Esophagus squamous epithelium (tissue), 5 donors: ENCODE measurements at places on chromosomes 11 and 22.

- DNase-seq = no peak
These were observed 77.3 kb upstream of the ANO5 start for GRCh38 chr11:22115470-22116029.

DNA sequence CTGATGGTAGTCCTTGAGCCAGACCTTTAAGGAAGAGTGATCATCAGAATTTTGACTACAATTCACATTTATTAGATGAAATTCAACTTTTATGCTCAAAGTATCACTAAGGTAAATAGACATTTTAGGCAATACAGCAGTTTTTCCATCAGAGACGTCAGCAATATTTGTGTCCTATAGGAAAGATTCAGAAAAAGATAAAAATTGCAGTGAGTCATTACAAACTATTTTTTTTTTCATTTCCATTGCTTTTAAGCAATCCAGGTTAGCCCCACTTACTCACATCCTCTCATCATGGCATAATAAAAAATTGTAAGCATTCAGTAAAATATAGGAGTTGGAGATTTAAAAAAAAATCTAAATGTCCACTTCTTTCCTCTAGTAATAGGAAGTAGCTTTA is 46.9 kb downstream of the MSANTD4 start:
- no peak for DNase-seq

DNA sequence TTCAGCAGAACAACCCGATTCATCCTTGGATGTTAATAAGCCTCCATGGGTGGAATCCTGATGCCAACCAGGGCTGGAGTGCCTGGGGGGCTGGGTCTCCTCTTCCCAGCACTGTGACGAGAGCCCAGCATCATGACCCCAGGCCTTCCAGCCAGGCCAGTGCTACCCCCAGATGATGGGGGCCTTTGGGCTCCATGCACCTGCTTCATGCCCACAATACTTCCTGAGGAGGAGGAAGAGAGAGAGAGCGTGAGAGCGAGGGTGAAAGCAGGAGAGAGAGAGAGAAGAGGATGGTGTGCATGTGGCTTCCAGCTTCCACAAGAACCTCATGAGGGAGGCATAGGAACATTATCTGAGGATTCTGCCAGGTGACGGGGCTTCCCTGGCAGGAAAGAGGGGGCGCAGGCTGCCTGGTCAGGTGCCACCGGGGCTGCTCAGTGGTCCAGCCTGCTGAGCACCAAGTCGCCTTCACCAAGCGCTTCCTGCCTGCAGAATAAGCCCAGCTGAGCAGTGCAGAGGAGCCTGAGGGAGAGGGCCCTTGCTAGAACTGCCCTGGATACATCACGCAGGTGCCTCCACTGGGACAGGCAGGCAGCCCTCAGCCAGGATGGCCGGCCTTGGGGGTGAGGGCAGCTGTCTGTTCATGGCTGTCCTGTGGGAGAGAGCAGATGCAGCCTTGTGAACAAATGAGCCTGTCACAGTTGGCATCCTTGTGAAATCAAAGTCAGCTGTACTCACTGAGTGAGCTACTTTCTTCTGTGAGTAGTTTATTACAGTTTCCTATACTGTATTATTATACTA is 243.3 kb upstream of the B3GAT1 start:
- DNase-seq = no peak

GRCh38 chr11:63906087-63906486 is 10.9 kb downstream of the RCOR2 start:
- DNase-seq = no peak

DNA sequence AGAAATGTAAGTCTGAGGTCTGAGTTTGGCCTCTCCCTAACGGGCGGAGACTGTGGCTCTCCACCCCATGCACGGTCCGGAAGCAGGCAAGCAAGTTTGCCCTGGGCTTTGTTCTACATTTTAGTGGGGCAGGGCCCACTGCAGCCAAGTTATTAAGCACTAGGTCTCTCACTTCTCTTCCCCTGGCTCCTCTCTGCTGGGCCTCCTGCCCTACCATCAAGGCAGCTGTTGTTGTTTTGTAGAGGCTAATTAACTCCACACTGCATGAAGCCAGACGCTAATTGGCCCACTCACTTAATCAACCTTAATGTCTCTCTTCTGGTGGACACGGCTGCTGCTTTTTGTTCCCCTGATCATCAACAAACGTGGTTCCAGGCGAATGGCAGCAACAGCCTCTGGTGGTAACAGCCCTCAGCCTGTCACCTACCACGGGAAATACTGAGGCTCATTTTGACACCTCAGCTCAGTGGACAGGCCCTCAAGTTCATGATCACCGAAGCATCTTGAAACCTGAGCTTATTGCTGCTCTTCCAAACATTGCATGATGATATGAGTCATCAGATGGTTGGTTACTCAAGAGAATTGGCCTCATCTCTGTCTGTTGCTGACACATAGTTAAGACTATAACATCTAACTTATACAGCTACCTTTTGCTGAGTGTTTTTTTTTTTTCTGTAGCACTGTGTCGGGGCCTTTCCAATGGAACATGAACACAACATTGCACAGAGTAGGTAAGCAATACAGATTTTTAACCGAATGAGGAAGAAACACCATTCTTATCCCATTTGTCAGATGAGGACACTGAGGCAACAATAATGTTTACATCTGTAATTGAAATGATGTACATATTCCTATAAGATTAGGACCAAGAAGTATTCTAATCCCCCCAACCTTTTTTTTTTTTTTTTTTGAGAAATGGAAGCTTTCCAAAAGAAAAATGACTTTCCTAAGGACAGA is 20.8 kb upstream of the LMO2 start:
- DNase-seq = no peak

DNA sequence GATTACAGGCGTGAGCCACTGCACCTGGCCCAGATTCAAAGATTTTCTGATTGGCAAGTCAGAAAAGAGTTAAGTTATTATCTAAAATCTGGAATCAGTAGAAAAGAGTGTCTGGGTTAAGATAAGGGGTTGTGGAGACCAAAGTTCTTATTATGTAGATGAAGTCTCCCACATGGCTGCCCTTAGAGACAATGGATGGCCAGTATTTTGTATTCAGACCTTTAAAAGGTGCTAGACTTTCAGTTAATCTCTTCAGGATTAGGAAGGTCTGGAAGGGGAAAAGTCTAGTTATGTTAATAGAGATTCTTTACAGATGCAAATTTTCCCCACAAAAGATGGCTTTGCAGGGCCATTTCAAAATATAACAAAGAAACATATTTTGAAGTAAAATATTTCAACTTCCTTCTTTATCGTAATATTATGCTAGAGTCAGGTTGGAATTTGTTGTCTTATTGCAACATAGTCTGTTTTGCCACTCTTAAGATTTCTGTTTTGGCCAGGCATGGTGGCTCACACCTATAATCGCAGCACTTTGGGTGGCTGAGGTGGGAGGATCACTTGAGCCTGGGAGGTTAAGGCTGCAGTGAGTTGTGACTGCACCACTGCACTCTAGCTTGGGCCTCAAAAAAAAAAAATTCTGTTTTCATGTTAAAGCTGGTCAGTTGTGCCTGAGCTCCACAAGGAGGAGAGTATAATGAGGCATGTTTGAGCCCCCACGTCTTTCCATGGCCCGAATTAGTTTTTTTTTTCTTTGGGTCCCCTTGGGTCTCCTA is 14.0 kb downstream of the GRAMD1B start:
- no peak for DNase-seq

- no peak for DNase-seq
These were observed 108.6 kb downstream of the INSC start for GRCh38 chr11:15223318-15223717.

- no peak for DNase-seq
These were observed at the start of gene TAGLN for GRCh38 chr11:117199053-117199915. TSS of gene TAGLN (plus strand) at chr11:117199370. CDS start at chr11:117203014, 3,644 bp downstream.

DNA sequence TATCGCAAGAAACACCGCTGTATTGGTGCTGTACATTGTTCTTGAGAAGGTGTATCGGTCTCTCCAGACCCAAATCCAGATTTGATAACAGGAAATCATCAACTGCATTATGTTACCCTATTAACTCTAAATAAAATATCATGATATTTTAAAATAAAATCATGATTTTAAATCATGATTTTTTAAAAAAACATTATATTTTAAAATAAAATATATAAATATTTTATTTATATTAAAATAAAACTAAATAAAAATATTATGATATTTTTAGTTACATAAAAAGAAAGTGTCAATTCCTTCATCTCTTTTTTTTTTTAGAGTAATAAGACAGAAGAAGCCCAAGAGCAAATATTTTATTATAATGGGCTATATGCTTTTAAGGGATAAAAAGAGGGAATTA is 27.6 kb downstream of the RBMXL2 start:
- DNase-seq = no peak

DNA sequence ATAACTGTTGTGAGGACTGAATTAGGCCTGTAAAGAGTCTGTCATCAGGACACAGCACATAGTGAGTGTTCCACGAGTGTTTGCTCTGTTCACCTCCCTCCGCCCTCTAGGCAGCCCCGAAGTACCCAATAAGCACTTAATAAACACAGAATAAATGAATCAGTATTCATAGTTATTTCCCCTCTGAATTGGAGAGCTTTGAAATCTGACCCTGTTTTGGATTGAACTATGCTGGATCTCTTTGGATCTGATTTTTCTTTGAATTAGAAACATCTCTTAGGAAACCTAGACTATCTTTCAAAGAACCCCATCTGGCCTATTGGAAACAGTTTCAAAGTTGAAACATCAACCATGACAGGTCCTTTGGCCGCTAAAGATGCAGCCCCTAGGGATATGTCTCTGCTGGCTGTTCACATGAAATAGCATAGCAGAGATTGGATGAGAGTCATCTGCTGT is 615.5 kb downstream of the NTM start:
- no peak for DNase-seq

- DNase-seq = no peak
These were observed 63.2 kb downstream of the SHANK2 start for GRCh38 chr11:71188886-71189767.

- no peak for DNase-seq
These were observed 15.1 kb downstream of the MN1 start for GRCh38 chr22:27786291-27786932.

DNA sequence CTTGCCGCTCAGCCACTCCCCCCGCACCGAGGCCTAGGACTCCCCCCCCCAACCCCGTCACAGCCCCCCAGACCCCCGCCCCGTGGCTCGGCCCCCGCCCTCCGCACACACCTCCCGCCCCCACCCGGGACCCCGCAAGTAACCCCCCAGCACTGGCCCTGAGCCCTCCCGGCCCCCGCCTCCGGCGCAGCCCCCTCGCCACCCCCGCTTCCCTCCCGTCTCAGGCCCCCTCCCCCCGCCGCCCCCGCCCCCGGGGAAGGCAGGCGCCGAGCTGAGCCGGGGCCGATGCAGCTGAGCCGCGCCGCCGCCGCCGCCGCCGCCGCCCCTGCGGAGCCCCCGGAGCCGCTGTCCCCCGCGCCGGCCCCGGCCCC is 1.5 kb downstream of the SHANK3 start:
- DNase-seq = no peak

DNA sequence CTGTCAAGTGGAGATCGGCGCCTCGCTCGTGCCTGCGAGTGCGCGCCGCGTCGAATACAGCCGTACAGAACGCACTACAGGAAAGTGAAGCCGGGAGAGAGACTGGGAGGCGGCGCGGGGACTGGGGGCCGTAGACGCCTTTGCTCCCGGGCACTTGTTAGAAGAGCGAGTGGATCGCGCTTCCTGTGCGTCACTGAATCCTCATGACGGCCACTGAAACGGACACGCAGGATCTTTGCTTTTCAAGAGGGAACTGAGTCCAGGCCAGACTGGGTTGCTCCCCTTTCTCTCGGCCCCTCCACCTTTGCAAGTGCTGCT is 314 bp downstream of the RIC8A start:
- no peak for DNase-seq

- no peak for DNase-seq
These were observed 115.9 kb downstream of the CEP164 start for GRCh38 chr11:117443266-117444186.

DNA sequence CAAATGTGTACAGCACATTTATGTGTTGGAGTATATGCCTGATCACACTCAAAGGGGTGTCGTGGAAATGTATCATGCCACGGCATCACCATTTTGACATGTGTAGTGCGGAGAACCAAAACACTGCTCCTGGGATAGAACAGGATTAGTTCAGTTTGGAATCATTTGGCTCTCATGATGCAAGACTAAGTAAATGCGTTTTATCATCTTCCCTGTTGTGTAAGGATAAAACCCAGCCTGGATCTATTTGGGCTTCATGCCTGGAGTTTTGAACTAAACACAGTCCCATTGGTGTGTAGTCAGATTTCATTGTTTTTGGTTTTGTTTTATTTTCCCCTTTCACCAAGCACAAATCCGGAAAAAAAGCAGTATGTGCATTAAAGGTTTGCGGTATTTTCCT is 574.3 kb downstream of the NTM start:
- DNase-seq = no peak

DNA sequence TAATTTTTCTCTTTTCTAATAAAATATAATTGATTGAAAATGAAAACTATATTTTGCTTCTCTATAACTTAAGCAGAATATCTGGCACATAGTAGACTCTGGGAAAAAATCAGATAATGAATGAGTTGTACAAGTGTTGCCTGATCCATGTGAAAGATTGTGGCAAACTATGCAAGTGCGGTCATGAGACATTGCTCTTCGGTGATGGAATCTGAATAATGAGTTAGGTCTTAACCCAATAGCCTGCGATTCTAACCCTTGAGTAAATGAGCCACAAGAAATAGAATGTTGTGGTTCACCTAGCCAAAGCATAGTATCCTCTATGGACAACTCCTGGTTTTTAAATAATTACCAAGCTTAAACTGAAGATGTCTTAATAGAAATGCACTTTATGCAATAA is 333.7 kb upstream of the LUZP2 start:
- no peak for DNase-seq

- DNase-seq = no peak
These were observed 128.4 kb downstream of the ARHGAP8 start for GRCh38 chr22:44880610-44881290.

DNA sequence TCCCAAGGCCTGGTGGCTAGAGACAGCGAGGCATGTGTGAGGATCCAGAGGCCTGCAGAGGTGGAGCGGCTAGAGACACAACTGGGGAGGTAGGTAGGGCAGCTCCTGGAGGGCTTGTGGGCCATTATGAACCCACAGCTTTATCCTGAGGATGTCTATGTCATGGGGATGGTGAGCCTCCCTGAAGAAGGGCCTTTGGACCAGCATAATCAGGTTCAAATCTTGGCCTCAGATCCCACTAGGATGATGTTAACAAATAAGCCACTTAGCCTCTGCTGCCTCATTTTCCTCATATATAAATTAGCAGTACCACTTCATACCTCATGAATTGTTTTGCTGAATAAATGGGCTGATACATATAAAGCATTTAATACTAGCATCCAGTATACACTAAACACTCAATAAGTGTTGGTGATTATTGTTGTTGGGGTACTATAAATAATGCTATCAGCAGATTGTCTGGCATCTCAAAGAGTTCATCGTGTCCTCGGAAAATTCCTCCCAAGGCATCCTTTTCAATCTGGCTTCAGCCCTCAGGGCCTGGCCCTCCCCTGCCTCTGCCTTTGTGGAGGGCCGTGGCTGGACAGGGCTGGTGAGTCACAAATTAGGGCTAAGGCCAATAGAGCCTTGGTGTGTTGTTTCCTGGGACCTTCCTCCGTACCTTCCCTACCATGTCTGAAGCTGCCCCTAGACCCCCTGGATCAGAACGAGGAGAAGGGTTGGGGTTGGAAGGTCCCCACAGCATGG is 30.9 kb upstream of the LRRC32 start:
- no peak for DNase-seq
